ENCODE measurements at places on chromosomes 11 and 22. TPM values are rescaled to one million over a fixed set of nuclear protein-coding genes. Genes with fewer than 3 reads are reported as not detected.

DNA sequence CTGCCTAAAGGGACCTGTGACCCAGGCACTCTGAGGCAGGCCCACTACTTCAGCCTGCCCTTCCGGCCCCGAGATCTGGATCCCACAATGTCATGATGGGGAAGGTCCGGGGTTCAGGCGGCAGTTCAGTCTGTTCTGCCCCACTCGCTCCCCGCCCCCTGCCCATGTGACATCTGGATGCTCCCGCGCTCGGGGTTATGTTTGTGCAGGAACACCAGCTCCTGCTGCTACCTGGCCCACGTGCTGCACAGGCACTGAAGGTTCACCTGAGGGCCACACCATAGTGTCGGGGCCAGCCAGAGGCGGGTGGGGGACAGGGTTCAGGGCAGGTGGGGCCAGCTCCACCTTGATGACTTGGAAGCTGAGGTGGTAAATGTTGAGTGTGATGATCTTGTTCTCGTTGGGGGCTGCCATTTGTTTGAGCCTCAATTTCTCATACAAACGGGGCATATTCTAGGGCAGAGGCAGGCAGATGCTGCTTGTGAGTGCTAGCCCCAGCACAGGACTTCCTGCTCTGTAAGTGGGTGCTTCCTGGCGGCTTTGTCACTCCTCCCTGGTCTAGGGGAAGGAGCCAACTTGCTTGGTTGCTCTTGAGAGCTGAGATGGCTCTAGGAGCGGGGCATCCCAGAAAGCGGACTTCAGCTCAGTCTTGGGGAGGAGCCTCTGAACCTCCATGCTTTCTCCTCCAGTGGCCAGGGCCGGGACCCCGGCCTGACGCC lies 4.4 kb upstream of the SIPA1 start:
- no peak for DNase-seq

CYTH4 gene
- 0.28 TPM for total RNA-seq

DNA sequence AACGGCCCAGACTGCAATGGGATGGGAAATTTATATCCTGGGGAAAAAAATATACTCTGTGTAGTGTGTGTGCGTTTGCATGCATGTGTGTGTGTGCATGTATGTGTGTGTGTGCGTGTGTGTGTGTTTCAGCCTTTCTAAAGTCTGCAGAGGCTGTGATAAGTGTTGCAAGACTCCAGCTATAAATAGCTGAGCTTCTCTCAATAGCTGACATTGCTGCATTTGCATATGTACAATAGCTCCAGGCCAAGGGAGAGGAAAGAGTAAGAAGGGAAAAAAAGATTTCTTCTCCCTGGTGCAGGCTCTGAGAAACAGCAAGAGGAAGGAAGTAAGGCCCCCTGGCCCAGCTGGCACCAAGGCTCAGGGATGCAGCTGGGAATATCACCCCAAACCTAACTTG lies 483.0 kb downstream of the MN1 start:
- DNase-seq = peak; percentile 44

DNA sequence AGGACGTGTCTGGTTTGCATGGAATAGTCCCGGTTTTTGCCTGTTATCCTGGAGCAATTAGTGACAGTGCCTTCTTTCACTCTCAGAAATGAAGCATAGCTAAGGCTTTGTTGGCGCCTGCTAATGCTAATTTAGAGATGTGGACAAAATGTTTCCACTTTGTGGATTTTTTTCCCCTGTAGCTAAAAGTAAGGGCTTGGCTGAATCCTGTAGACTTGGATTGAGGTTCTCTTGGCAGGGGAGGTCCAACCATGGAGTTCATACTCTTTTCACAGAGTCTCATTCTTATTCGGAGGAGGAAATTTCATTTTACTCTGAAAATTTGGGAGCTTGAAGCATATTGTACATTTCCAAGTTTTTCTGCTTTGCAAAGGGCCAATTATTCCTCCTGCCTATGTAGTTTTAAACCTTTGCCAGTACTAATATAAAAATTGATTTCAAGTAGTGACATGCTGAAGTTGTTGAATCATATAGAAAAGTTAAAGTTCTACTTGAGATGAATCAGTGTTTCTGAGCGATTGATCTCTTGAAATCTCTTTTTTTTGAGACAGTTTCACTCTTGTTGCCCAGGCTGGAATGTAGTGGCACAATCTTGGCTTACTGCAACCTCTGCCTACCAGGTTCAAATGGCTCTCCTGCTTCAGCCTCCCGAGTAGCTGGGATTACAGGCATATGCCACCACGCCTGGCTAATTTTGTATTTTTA lies 20.0 kb downstream of the PPFIA1 start:
- no peak for DNase-seq

KRTAP5-7 gene
- total RNA-seq = not detected

DNA sequence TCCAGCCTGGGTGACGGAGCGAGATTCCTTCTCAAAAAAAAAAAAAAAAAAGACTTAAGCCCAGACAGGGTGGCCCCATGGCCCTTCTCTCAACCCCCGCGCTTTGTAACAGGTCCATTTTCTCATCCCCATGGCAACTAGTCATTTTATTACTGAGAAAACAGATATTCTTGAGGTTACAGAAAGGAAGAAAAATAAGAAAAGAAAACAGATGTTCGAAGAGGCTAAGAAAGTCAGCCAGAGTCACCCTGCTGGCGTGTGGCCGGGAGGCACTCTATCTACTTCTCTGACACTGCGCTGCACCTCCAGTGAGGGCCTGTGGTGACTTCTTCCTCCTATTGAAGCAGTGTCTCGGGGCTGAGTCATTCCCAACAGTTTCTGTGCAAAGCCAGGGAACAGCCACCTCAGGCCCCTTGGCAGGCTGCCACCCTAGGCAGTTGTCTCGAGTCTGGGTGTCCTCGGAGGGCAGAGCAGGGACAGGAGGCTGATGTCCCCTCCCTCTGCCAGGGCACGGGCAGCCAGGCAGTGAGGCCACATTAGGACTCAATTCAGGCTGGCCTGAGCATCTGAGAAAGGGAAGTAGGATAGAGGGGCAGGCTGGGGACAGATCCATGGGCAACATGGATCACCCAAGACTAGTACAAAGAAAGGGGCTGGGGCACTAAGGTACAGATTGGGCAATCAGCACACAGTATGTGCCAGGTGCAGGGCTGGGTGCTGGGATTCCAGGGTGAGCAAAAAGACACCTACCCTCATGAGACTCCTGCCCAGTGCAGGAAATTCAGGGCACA lies 16.4 kb upstream of the SYVN1 start:
- DNase-seq = peak; percentile 86

GRCh38 chr22:20428496-20429253 lies 8.9 kb downstream of the SCARF2 start:
- DNase-seq = no peak

DNA sequence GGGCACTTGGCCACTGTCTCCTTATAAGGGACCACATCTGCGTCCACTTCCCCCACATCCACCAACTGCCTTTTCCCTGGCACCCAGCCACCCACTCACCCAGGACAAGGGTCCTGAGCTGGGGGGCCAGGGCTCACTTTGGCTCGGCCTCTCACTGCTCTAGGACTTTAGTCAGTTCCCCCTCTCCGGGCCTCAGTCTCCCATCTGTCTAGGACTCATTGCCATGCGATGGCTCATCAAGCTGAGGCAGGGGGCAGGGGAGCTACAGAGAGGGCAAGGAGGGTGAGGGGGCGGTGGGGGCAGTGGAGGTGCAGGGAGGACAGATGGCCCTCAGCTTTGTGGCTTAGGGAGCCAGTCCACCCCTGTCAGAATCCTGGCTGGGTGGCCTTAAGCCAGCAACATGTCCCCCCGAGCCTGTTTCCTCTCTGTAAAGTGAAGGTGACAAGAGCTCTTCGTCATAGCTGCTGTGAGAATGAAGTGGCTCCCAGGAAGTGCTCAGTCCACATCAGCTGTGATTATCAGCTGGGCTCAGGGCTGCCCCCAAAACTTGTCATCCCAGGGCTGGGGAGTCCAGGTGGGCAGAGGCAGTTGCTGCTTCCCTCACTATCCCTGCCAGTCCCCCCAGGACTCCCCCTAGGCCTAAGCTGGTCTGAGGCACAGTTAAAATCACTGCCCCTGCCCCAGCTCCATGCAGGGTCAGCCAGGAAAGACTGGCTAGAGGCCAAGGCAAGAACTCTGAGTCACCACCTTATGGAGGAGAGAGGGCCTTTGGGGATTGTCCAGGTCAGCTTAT lies 14.9 kb downstream of the RAC2 start:
- DNase-seq = peak; percentile 87

RAC2 gene
- total RNA-seq = 10.0 TPM

TUB gene
- 12.9 TPM for total RNA-seq

GRCh38 chr11:12404436-12404835 lies 27.1 kb downstream of the PARVA start:
- DNase-seq = no peak

Measured in IMR-90 (cell line).